AML-193 (cell line): ENCODE measurements at places on chromosomes 11 and 22.
A peak's percentile ranks its signal among the peaks of the same experiment; 100 is the strongest.

DNA sequence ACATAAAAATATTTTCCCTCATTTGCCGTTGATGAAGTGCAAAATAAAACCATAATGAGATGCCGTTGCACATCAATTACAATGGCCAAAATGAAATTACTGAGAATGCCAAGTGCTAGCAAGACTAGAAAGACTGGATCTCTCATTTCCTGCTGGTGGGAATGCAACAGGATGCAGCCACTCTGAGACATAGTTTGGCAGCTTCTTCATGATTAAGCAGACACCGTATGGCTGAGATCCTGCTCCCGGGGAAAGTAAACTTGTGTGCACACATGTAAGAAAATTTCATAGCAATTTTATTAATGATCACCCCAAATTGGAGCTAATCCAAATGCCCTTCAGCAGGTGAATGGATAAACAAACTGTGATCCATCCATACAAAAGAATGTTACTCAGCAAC is 1013.2 kb downstream of the TBC1D22A start:
- DNase-seq = no peak

DNA sequence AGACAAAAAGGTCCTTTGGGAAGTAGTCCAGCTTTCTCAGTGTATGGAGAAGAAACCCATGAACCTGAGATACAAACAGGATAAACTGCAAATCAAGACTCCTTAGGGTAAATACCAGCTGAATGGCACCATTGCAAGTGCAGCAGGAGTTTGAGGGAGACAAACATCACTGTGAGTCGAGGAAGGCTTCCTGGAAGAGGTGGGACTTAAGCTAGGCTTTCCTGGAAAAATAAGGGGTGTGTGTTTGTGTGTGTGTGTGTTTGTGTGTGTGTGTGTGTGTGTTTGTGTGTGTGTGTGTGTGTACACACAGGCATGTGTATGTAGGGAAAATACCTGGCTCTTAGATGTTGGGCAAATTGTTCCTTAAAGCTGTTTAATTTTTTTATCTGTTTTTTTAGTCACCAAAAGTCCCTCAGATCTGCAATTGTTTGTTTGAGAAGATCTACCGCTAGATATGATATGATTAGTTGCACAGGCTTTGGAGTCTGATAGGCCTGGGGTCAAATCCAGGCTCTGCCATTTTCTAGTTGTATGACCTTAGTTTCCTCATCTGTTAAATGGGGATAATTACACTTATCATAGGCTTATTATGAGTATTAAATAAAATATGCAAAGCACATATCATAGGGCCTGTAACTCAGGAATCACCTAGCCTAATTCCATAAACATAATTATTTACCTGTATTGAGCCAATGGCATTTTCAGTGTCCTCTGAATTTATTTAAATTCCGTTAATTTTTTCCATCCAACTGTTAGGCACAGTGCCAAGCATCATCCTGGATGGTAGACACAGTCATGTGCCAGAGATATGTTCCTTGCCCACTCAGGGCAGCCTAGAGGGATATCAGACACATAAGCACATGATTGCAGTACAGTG is 85.6 kb upstream of the EED start:
- DNase-seq = no peak

DNA sequence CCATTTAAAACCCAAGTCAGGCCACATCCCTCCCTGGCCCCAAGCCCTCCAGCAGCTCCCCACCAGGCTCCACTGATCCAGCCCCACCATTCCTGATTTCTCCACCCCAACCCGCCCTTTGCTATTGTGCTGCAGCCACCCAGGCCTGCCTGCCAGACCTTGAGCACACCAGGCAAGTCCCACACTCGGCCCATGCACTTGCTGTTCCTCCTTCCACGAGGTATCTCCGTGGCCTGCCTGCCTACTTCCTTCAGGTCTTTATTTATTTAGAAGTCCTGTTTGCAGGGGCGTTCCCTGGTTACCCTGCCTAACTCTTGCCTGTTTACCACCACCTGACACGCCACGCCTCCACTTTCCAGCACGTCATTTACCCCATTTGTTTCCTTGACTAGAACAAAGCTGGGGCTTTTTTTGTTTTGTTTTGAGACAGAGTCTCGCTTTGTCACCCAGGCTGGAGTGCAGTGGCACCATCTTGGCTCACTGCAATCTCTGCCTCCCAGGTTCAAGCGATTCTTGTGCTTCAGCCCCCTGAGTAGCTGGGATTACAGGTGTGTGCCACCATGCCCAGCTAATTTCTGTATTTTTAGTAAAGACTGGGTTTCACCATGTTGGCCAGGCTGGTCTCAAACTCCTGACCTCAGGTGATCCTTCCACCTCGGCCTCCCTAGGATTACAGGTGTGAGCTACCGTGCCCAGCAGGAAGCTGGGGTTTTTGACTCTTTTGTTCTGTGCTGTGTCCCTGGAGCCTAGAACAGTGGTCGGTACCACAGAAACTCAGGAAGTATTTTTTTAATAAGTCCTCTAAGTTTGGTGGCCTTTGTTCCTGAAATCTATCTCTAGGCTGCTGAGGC is 6.7 kb downstream of the CENPM start:
- DNase-seq = no peak

DNA sequence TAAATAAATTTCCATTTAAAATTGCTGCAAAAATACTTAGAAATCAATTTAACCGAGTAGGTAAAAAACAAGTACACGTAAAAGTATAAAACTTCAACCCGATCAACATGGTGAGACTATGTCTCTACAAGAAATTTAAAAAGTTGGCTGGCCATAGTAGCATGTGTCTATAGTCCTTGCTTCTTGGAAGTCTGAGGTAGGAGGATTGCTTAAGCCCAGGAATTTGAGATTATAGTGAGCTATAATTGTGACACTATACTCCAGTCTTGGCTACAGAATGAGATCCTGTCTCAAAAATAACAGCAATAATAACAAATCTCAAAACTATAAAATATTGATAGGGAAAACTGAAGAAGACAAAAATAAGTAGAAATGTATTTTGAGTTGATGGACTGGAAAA is 11.1 kb downstream of the CASP4 start:
- no peak for DNase-seq

DNA sequence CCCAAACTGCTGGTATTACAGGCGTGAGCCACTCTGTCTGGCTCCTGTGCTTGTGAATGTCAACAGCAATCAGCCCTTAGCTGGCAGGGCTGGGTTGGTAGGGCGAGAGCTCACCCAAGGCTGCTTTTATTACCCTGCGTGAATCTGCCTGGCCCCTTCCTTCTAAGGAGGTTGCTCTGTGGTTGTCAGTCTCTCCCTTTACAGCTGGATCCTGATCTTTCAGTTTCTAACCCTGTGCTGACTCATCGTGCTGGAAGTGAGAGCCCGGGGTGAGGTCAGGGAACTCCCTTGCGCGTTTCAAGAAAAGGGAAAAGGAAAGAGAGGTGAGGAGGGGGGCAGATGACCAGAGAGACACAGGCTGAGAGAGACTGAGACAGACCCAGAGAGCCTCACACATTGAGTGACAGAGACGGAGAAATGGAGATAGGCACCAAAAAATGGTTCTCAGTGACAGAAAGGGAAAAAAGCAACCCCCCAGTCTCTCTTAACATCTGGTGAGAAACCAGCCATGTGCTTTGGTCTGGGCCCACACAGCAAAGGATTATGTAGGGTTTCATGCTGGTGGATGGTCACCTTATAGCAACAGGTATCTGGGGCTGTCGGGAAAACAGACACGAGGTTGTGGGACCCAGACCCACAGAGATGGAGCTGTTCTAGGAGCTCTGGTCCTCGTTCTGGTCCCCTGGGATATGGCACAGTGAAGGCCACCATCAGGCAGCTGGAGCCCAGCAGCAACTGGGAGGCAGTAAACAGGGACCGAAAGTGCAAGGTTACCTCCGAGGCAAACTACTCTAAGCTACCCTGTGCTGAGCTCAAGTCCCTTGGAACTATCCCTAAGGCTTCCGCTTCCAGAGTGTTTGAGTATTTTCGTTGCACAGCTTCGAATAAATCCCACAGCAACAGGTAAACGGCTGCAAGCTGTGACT is 2.5 kb downstream of the TCN2 start:
- peak; percentile 66 for DNase-seq

- DNase-seq = no peak
Observed at GRCh38 chr11:44364596-44364995, 54.7 kb upstream of the ALX4 start.

DNA sequence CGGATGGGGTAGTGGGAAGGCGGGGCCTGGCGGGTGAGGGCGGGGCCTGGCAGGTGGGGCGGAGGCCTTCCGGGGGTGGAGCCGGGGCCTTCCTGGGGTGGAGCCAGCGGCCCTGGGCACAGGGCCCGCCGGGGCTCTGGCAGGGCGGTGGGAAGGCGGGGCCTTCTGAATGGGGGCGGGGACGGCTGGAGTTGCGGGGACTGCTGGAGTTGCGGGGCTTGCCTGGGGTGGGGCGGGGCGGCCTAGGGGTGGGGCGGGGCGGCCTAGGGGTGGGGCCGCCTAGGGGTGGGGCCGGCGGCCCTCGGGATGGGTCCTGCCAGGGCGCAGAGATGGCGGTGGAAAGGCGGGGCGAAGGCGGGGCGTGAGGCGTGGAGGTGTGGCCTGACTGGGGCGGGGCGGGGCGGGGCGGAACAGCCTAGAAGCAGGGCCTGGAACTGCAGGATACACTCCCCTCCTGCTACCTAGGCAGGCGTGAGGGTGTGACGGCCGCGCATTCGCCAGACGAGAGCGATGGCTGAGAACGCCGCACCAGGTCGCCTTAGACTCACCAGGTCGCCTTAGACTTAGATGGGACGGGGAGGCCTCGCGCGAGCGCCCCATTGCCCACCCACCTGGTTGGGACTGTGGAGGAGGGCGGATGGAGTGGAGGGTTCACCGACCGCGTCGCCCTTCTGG is 19.3 kb downstream of the RRP7A start:
- peak; percentile 16 for DNase-seq

DNA sequence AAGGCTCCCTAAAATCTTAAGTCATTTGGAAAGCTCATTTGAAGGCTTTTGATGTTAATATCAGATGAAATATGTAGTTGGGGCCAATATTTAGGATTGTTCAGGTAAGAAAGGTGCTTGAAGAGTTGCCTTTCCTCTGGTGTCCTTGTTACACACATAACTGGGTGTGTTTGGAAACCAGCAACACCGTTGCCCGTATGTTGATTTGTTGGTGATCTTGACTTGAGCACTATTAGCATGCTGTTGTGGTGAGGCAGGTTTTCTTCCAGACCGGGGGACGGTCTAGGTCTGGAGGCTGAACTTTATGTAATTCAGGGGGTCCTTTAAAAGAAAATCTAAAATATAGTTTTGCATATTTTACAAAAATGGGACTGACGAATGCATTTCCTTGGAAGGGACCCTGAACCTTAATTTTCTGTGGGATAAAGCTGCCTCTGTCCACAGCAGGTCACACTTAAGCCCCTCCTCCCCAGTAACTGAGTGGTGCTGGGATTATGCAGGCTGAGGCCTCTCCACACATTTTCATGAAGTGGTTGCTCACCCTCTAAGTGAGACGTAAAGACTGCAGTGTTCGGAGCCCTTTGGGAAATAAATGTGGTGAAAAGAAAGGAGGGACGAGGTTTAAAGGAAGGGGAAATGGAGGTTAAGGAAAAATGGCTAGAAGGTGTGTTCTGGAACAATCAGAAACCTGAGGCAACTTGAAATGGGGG is 1.8 kb downstream of the YWHAH start:
- no peak for DNase-seq

DNA sequence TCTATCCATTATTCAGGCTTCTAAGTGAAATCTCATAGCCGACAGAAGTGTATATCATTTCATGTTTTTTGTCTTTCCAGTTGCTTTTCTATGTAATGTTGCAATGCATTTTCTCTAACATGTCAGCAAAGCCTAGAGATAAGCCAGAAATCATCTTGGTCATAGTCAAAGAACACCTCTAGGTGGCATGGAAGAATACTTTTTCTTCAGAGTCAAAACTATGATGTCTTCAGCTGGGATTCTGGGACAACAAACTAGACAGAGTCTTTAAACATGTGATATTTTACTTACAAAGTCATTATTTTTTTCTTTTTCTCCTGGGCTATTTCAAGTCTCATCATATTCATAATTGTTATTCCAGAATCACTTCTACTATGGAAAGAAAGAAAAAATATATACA is 4.4 kb downstream of the GAS2 start:
- peak; percentile 57 for DNase-seq

GRCh38 chr11:46273511-46274205 is 3.8 kb upstream of the CREB3L1 start:
- no peak for DNase-seq

DNA sequence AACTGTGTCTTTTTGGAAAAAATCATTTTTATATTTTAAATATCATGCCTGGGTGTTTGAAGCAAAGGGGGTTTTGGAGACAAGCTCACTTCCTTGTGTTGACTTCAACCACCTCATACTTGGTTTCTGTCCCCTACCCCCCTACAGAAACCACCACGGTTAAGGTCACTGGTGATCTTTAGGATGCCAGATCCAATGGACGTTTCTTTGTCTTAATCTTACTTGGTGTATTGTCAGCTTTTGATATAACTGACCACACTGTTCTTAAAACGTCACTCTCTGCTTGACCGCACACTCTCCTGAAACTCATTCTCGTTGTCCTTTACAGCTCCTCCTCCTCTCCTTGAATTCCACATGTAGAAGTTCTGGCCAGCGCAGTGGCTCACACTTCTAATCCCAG is 34.8 kb upstream of the SWAP70 start:
- DNase-seq = no peak

GRCh38 chr11:100965346-100965745 is 164.3 kb downstream of the PGR start:
- DNase-seq = no peak

DNA sequence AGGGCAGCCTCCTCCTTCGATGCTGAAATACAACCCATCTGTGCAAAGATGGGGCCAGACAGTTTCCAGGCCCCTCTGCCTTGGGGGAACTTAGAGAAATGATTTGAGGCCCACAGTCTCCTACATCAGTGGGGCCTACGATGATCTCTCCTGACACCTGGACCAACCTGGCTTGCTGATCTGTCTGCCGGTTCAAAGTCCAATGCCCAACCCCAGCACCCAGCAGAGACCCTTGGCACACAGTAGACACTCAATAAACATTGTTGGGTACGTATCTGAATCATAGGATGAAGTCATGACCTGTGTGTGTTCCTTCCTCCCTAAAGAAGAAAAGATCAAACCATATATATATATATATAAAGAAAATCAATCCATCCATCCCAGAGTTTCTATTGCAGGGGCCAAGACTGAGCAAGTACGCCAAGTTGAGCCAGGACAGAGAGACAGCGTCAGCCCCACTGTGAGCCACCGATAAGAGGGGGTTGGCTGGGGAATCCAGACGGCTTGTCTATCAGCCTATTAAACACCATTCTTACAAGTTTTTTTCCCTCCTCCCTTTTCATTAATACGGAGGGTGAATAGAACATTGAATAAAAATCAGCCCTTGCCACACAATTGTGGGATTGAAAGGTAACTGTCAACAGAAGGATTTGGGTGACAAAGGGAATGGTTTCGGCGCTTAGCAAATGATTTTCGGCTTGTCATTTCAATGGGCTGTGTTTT is 244.1 kb downstream of the MN1 start:
- DNase-seq = no peak

GRCh38 chr11:59931688-59932087 is 6.5 kb upstream of the OOSP1 start:
- no peak for DNase-seq

- peak; percentile 7 for DNase-seq
Observed at GRCh38 chr22:39518144-39518786, 2.1 kb upstream of the ATF4 start.
